ENCODE measurements at places on chromosomes 2 and 18. TPM values are rescaled to one million over a fixed set of nuclear protein-coding genes. Genes with fewer than 3 reads are reported as not detected.

- DNase-seq = no peak
Observed at GRCh38 chr2:195579776-195580555, 77.1 kb upstream of the SLC39A10 start.

DNA sequence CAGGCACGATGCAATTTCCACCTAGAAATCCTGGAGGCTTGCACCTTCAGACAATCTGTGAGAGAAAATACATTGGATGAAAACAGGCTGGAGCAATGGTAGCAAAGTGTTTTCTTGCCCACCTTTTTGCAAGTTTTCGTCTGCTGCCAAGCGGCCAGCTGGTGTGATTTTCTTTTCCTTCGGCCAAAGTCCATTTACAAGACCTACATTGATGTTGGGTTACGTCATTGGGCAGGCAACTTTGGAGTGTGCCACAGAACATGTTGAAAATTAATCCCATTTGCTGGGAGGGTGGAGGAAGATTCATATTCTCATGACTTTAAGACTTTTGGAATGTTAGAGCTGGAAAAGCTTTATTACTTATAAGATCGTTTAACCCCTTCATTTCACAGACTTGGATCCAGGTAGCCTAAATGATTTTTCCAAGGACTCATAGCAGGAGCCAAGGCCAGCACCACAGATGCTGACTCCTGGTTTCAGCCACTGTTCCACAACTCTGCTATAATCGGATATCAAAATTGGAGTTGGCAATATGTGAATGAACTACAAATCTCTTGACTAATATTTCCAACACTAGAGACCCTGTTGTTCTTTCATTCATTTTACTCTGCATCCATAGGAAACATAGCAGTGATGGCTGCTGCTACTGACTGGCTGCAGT, 352.1 kb downstream of the RND3 start:
- DNase-seq = no peak

DNA sequence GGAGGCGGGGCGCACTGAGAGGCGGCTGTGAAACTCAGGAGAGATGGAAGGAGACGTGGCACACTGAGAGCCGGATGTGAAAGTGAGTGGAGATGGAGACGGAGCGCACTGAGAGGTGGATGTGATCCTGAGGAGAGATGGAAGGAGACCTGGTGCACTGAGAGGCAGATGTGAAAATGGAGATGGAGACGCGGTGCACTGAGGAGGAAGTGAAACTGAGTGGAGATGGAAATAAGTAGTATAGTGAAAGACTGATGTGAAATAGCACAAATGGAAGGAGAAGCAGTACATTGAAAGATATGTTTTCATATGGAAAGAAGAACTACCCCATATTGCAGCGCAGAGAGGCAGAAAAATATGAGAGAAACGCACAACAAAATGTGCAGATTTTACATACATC, 281.6 kb upstream of the RGPD4 start:
- no peak for DNase-seq

DNA sequence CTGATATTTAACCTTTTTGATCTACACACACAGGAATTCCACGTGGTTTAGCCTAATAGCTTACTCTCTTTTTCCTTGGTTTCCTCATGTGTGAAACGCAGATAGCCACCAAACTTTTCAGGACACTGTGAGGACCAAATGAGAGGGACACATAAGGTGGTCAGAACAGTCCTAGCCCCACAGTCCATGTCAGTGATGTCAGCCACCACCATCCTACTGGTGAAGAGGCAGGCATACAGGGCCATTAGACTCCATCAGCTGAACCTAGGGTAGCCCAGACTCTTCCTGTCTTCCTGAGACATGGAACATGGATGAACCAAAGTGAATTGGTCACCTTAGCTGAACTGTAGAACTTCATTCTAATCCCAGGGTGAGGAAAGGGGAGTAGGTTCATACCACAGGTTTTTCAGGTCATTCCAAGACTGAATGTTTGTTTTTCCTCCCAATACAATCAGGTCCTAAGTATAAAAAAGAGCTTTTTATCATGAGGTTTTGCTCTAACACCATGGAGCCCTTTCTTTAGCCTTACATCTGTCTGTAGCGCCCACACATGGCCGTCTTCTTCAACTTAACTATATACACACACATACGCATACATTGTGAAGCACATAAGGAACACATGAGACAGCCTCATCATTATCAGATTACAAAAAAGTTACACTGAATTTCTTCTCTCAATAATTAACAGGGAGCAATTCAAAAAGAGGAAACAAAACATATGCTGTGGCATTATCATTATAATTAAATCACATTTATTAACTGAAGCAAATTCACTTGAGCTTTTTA, 18.5 kb upstream of the NFE2L2 start:
- DNase-seq = no peak

DNA sequence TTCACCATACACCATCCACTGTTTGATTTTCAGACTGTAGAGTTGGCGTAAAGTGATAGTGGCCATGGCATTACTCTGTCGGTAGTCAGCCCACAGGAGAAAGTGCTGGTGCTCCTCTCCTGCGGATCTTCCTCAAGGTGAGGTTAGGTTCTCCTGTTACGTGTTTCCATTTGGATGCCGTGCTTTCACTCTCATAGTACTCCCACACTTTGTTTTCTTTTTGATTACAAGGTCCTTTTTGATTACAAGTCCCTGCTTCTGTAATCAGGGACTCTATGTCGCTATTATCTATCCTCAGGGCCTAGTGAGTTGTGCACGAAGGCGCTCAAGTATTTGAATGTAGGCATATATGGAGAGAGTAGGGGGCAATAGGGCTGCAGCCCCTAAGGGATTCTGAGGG, 4.3 kb downstream of the TAF4B start:
- DNase-seq = no peak

GRCh38 chr18:8942909-8943545, 159.5 kb upstream of the NDUFV2 start:
- DNase-seq = no peak

GRCh38 chr2:12046641-12047040, 300.2 kb downstream of the LPIN1 start:
- DNase-seq = no peak

- DNase-seq = no peak
Observed at GRCh38 chr2:196249860-196250259, 78.5 kb upstream of the STK17B start.

GRCh38 chr18:59876310-59876626, 23.5 kb upstream of the PMAIP1 start:
- no peak for DNase-seq

DNA sequence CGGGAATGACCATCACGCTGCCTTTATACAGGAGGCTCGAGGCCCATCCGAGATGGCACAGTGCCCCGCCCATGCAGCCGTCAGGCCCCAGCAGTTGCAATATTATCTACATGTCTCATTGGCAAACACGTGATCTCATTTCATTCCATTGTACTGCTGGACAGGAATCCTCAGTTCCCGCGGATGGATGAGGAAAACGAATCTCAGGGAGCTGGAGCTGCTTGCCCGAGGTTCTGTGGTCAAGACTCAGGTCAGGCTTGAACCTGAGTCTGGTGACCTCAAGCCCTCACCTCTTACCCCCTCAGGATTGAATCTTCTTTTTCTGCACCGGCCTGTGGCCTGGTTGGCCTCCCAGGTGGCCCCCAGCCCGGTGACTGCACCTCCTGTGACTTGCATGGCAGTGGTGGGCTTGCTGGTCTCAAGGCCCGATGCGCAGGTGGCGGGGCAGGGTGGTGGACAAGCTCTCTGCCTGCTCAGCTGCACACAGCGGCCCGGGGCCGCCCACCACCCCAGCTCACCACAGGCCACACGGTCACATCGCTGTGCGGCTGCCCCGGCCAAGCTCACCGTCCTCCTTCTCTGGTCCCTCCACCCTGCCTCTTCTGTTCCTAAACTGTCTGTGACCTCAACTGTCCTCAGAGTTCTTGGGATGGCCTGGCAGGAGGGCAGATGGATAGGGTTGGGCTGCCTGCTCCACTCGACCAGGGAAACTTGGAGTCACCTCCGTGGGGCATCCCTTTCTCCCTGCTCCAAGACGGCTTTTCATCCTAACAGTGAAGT, 52.0 kb upstream of the HS6ST1 start:
- no peak for DNase-seq

DNA sequence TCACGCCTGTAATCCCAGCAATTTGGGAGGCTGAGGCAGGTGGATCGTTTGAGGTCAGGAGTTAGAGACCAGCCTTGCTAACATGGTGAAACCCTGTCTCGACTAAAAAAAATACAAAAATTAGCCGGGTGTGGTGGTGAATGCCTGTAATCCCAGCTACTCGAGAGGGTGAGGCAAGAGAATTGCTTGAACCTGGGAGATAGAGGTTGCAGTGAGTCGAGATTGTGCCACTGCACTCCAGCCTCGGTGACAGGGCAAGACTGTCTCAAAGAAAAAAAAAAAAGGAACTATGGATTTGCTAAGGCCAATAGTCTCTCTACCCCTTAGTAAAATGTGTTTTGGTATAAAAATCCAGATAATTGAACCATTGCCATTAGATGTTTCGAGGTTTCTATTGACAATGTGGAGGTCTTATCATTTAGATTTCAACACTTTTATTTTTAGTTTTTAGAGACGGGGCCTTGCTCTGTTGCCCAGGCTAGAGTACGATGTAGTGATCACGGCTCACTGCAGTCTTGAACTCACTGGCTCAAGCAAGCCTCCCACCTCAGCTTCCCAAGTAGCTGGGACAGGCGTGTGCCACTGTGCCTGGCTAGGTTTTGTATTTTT, 1.1 kb upstream of the TXNDC2 start:
- DNase-seq = no peak

GRCh38 chr2:124755386-124755785, 730.3 kb downstream of the CNTNAP5 start:
- DNase-seq = no peak

DNA sequence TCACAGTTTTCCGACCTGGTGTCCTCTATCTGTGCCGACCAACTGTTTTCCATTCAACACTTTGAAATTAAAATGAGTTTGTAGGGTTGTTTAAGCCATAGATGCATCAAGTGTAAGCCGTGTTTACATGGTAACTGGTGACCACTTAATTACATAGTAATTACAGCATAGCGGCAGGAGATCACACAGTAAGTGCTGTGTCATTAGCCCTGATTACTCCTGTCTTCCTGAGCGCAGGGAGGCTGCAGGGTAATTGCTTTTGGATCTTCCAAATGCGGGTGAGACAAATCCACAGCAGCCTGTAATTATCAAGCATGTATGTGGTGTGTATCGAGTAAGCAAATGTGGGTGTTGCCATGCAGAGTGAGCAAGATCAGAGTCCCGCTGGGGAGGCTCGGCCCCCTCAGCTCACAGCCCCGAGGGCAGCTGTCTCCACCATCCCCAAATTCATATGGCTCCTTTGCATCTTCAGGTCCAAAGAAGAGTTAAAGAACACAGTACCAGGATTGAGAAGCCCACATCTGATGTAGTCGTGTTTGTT, 71.5 kb upstream of the HDAC4 start:
- DNase-seq = no peak

DNA sequence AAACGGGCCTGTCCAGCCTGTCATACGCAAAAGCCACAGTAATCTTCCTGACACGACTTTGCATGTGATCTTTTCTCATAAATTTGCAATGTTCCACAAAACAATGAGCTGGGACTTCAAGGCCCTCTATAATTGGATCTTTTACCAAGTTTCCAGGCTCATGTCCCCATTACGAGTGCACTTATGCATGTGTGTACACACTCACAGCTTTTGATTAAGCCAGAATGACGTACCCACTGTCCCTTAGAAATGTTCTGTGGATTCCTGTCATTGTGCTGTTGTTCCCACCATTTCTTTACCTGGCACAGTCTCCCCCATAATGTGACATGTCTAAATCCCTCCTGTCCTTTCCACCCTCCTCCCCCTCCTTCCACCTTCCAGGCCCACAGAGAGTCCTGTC, 19.7 kb upstream of the TMEM247 start:
- DNase-seq = no peak

DNA sequence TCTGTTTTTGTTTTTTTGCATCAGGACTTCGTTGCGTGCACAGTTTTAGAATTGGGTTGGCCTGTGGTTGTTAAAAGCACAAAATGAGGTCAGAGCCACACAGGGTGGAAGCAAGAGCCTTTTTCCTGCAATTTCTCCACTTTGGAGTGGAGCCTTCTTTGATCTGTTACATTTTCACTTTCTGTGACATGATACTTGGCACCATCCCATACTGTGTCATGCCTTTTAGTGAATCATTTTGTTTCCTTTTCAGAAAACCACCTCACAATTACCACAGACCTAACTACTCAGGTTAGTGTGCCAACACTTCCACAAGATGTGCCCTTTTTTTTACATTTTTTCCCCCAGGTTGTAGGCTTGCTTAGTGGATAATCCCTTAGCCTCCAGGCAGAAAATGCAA, 32.5 kb downstream of the MERTK start:
- peak; percentile 16 for DNase-seq

GRCh38 chr2:227450311-227450841, 21.6 kb upstream of the AGFG1 start:
- no peak for DNase-seq

GRCh38 chr2:3624059-3624794, 29.3 kb downstream of the COLEC11 start:
- DNase-seq = no peak

DNA sequence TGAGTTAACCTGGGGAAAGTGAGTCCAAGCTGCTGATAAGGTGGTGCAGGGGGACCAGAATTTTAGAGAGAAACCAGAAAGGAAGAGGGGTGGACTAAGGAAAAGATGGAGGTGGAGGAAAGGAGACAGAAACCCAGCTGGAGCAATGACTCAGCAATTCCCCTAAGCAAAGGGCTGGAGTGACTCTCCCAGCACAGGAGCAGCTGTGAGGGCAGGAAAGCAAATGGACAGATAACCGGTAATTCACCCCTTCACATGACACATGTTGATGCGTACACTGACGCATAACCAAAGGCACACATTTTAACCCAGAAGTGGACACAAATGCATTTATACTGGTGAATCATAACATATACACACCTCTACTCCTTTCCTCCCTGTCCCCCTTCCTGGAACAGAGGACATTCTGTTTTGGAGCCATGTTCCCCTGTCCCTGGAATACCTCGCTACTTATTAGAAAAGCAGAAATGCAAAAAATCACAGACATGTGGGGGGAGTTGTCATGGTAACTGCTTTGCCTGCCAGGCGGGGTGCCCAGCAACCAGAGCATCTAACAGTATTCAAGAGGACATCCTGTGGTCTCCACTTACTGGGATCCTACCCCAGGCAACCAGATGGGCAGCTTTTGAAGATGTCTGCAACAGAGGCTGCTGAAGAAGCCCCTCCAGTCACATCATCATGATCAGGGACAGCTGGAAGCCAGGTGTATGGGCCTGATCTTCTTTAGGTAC, 4.7 kb downstream of the CDK5R2 start:
- no peak for DNase-seq

GRCh38 chr2:232951891-232952290, 61.2 kb downstream of the NGEF start:
- no peak for DNase-seq

Gene PROM2
- 0.37 TPM for total RNA-seq

Gene DES
- total RNA-seq = not detected

Gene EIPR1
- 53.8 TPM for total RNA-seq

Gene EFHD1
- 0.13 TPM for total RNA-seq

Gene ZNF396
- 0.60 TPM for total RNA-seq

Gene FBXO36
- total RNA-seq = 0.42 TPM

Gene B3GNT7
- total RNA-seq = not detected
